Amygdala (tissue), 56 donors: ENCODE measurements at places on chromosomes 3 and 15.

DNA sequence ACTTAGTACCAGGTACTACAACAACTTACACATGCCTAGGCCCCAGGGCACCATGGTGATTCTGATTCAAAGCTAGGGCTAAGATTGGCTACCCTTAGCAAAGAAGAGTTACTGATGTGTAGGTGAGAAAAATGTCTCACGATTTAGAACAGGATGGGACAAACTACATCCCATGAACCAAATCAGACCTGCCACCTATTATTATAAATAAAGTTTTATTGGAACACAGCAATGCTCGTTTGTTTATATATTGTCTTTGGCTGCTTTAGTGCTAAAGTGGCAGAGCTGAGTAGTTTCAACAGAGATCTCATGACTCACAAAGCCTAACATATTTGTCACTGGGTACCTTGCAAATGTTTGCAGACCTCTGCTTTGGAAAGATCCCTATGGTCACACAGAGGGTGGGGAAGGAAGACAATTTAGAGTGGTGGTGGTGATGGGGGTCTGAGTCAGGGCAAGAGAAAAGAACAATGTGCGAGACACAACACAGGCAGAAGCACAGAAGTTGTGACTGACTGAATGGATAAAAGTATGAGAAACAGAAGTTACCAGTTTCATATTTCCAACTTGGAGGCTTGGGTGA is 770.6 kb upstream of the CFAP20DC start:
- DNase-seq: no peak

DNA sequence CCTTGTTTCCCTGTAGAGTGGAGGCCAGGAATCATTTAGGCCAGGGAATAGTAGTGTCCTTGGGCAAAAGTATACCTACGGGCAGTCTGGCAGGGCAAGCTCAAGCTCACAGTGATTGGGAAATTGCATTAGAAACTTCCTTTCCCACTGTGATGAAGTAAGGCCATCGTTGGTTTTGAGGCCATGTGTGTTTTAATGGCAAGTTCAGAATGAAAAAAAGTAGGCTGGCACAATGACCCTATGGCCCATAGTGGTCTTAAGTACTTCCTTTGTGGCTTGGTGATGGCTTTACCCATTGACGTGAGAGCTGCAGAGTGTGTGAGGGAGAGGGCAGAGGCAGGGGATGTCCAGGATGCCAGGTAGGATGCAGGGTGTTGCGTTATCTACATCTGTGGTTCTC is 28.8 kb downstream of the LIMD1 start:
- DNase-seq: no peak

- DNase-seq: no peak
These were observed 330.7 kb upstream of the TPM1 start for GRCh38 chr15:62711691-62712454.

DNA sequence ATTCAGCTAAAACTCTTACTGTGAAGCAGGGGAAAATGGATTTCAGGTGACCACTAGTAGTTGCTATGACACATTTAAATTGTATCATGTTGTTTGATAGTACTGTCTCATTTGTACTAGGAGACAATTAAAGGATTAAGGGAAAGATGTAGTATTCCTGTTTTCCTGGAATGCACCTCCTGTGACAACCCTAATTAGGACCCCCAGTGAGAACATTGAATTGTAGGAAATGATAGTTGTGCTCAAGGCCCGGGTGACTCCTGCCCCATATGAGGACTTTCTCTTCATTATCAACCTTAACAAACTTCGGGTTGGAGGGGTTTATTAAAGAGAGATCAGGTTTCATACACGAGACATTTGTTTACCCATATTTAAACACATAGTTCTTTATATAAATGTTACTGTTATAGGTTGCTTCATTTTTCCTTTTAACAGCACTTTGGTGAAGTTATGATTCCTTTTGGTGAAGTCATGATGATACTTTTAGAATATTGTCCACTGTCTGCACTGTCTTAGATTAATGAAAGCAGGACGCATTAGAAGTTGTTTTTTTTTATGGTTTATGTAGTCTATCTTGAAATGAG is 392.6 kb upstream of the NAALADL2 start:
- no peak for DNase-seq

GRCh38 chr15:74470631-74471395 is 9.9 kb upstream of the UBL7 start:
- no peak for DNase-seq

DNA sequence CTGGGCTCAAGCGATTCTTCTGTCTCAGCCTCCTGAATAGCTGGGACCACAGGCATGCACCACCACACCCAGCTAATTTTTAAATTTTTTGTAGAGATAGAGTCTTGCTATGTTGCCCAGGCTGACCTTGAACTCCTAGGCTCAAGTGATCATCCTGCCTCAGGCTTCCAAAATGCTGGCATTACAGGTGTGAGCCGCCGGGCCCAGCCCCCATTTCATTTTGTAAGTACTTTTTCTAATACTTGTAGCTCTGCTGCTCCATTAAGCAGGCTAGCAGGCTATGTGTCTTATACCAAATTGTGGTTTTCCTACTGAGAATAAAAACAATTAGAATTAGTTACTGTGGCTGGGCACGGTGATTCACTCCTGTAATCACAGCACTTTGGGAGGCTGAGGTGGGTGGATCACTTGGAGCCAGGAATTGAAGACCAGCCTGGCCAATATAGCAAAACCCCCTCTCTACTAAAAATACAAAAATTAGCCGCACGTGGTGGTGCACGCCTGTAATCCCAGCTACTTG is 22.4 kb downstream of the NIPA1 start:
- no peak for DNase-seq

DNA sequence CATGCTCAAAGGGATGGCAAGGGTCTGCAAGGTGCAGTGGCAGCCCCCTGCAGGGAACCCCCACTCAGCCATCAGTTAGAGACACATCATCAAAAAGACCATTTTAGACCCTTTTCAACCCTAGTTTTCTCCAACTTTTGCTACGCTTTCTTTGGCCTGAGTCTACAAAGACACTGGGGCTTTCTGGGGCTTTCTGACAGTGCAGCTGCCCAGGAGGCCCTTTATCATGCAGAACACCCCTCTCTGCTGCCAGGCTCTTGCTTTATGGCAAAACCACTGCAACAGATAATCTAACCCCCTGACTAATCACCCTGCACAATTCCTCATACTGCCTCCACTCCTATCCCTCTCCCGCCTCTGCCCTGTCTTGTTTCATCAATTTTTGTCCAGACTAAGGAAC is 2.4 kb downstream of the NMNAT3 start:
- DNase-seq: no peak

- DNase-seq: peak; percentile 58
These were observed 116.6 kb downstream of the SLCO3A1 start for GRCh38 chr15:91970142-91970541.

DNA sequence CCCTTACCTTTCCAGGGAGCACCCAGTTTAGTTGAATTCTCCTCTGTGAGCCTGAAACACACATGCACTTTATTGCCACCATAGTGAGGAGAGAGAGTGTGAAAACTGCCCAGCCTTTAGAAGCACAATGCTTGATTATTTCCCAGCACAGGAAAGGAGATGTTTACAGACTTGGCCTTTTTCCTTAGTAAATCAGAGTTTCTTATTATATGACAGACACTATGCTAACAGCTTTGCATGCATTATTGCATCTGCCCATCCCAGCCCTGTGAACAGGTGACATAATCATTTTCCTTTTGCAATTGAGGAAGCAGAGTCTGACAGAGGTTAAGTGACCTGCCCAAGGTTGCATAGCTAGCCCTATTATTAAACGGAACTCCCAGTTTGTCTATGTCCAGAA is 36.5 kb downstream of the CAPN3 start:
- DNase-seq: no peak

GRCh38 chr15:69000725-69001503 is 13.6 kb upstream of the NOX5 start:
- DNase-seq: no peak

DNA sequence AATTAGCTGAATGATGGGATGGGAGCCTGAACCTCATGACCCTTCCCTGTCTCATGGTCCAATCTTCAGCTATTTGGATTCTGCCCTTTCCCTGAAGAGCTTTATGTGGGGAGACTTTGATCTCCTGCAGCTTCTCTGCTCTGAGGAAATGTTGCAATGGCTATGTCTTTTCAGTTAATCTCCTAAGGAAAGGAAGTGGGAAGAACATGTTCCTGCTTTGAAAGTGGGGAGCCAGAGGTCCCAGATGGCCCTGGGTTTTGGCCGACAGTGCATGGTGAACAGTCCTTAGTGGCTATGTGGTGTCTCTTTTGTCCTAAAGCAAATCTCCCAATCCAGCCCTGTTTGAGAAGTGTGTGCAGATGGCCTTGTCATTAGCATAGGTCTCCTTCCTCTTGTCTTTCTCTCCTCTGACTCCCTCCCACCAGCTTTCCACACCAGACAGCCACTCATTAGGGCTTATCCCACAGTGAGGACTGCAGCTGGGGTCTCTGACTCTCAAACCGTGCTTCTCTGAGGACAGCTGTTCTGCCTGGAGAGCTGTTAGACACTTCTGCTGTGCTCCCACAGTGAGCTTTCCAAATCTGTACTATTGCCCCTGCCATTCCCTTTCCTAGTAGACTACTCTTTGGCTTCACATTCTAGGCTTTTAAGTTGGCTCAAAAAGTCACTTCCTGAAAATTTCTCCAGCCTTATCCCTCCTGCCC is 365.8 kb upstream of the UMPS start:
- no peak for DNase-seq

GRCh38 chr3:188664795-188665194 is 507.0 kb upstream of the TPRG1 start:
- DNase-seq: no peak

GRCh38 chr15:80945605-80946004 is 44.0 kb downstream of the MESD start:
- DNase-seq: no peak

- DNase-seq: no peak
These were observed 22.2 kb downstream of the MED12L start for GRCh38 chr3:151107701-151108100.

- no peak for DNase-seq
These were observed 24.2 kb upstream of the ZPLD1 start for GRCh38 chr3:102410616-102411015.

DNA sequence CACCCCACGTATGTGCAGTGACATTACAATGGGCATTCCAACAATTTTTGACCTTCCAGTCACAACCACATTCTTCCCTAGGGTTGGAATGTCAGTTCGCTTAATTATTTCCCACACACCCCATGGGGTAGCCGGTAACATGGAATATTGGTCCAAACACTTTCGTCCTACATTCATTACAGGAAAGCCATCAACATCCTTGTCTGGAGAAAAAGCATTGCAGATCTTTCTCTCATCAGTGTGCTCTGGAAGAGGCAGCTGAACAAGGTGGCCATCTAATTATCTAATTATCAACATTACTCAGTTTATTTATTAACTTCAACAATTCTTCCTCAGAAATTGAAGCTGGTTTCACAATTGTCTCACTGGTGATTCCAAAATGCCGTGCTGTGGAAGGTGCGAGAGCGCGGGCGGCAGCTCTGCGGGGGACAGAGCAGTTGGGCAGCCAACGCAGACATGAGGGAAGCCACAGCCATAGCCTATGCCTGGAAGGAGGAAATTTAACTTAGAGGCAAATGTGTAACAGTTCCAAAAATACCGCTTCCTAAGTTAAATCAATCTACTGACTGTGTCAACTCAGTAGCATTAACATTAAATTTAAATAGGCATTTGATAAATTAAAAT is 1158.9 kb upstream of the EPHA6 start:
- DNase-seq: no peak

GRCh38 chr15:31264559-31265089 is 62.0 kb upstream of the KLF13 start:
- DNase-seq: no peak

DNA sequence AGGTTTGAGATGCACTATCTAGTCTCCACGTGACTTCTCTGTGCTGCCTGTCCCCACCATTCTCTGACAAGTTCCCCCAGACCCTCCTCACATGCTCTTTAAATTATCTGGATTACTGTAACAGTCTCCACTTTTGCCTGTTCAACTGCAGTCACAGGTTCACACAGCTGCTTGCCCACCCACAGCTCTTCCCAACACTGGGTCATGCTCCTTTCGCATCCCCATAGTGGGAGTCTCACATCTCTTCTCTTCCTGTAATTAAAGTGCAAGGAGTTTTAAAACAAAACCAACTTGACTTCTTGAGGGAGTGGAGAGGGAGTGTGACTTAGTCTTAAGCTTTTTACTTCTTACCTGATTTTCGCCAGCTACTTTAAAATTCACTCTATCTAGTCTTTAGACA is 178.8 kb downstream of the PLCL2 start:
- no peak for DNase-seq

DNA sequence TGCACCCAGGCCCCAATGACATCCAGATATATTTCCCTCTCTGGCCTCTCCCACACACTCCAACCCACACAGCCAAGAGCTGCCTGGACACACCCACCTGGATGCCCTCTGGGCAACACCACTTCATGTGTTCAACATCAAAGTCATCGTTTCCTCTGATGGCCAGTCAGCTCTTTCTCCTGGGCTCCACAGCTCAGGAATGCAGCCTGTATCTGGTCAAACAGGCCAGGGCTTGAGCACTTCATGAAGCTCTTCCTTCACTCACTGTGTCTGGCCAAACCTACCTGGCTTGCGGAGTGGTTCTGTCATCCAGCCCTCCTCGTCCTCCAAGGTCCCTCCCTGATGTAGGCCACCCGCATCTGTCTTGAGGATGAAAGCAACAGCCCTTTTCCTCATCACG is 35.8 kb upstream of the SLC6A11 start:
- DNase-seq: no peak

DNA sequence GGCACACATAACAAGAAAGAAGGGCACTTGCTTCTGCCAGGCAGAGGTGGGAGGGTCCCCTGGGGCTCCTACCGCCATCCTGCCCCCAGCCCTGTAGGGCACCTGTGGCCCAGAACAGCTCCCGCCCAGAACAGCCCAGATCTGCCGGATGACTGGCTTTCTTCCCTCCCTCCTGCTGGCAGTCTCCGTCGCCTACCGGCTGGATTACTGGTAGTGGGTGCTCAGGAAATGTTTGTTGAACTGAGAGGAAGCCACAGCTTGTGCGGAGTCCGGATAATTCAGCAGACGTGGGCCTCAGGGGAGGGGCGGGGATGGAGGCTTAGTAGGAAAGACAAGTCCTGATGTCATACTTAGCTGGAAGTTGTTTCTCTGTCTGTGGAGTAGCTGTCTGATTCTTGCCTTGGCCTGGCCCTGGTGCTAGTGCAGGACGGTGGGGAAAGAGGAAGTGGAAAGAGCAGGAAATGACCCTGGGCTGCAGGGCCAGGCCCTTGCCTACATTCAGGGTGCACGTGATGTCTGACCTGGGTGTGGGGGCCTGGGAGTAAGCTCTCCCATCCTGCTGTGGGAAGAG is 6.7 kb downstream of the CCDC9B start:
- DNase-seq: no peak

GRCh38 chr3:107881509-107881908 is 209.3 kb downstream of the CD47 start:
- DNase-seq: no peak

- DNase-seq: no peak
These were observed 20.5 kb downstream of the STT3B start for GRCh38 chr3:31553258-31553657.
